NCI-H2227 treated with DMSO at 0.1 percent for 48 hours (cell line): ENCODE measurements at places on chromosomes 7 and 10.
A peak's percentile ranks its signal among the peaks of the same experiment; 100 is the strongest.

DNA sequence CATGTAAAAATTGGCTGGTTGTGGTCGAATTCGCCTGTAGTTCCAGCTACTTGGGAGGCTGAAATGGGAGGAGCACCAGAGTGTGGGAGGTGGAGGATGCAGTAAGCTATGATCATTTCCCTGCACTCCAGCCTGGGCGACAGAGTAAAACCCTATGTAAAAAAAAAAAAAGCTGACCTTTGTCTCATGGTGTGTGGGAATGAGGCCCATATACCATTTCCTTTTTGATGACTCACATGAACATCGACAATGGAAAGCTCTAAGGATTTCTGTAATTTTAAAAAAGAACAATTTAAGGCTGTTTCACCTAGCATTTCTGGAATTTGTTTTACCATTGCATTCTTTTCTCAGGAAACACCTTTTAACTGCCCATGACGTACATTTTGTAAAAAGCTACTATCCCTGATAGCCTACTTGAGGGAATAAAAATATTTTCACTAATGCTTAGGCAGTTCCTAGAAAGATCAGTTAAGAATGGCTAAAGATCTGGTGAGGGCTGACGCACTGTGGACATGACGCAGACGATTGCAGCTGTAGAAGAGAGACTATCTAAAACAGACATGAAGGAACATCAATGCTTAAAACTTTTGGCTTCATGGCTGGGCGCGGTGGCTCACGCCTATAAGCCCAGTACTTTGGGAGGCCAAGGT lies 400.6 kb upstream of the IGFBP3 start:
- DNase-seq = no peak

- DNase-seq = no peak
These were observed 93.5 kb upstream of the NEBL start for GRCh38 chr10:20990604-20991003.

- no peak for DNase-seq
These were observed 279.5 kb downstream of the CELF2 start for GRCh38 chr10:11297136-11297535.

DNA sequence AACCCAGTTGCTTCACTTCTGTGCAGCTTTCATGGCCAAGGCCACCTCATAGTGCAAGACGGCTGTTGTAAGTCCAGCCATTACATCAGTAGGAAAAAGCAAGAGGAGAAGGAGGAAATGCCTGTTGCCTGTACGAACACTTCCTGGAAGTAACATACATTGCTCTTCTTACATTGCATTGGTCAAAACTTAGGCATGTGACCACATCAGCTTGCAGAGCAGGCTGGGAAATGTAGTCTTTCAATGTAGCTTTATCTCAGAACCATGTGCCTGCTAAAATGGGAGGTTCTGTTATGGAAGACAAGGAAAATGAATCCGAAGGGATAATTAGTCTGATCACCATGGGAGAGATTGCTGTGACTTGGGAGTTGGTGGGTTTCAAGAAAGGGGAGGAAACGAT lies 4.3 kb downstream of the SLC29A3 start:
- peak; percentile 25 for DNase-seq

GRCh38 chr10:69446229-69446628 lies 5.0 kb upstream of the TSPAN15 start:
- DNase-seq = no peak

DNA sequence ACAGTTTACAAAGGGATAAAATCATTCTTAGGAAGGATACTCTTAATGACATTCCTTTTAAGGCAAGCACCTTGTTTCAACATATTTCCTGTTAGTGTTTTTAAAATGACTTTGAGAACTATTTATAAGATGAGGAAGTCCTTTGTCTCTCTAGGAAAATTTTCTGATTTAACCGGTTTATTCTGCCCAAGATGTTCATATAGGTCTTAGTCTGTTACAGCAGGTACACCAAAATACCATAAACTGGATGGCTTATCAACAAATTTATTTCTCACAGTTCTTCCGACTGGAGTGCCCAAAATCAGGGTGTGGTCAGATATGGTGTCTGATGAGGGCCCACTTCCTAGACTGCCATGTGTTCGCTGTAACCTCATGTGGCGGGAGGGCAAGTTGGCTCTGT lies 77.9 kb downstream of the GSAP start:
- no peak for DNase-seq

DNA sequence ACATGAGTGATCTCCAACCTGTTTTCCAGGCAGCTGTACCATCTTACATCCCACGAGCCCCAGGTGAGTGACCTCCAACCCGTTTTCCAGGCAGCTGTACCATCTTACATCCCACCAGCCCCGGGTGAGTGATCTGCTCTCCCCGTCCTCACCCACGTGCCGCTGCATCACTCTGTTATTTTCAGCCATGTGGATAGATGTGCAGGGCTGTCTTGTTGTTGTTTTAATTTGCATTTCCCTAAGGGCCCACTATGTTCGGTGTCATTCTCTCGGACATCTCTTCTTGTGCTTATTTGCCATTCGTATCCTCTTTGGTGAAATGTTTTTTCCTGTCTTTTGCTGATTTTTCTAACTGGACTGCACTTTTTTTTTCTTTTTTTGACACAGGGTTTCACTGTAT lies 17.9 kb upstream of the LARP4B start:
- no peak for DNase-seq

- DNase-seq = no peak
These were observed 24.9 kb upstream of the OR9A4 start for GRCh38 chr7:141891336-141891735.

DNA sequence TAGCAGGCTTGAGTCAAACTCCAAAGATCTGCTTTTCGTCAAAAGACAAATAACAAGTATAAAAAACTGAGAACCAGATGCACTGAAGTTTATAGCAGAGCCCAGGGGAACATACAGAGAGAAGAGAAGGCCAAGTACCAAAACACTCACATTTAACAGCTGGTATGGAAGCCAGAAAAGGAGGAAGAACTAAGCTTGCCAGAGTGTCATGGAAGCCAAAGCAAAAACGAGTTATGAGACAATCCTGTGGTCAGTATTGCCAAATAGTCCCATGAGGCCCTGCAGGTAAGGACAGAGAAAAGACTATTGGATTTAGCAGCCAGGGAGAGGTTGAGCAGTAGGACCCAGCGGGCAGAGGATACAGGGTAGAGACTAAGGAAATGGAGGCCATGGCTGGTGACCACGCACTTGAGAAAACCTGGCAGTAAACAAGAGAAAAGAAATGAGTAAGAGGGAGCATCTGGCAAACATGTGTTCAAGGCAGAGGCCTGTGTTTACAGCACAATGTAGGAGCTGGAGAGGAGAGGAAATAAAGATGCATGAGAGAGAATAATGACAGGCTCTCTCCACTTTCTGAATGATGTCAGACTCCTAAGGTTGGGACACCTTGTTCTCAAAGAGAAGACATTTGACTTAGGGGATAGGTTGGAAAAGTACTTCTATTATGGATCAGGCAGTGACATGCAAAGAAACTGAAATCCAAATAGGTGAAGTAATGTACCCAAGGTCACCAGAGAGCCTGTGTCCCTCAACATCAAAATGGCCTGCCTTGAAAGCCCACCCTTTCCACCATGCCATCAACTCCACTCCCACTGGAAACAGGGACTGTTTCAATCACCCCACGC lies 9.1 kb downstream of the CREB3L2 start:
- no peak for DNase-seq

DNA sequence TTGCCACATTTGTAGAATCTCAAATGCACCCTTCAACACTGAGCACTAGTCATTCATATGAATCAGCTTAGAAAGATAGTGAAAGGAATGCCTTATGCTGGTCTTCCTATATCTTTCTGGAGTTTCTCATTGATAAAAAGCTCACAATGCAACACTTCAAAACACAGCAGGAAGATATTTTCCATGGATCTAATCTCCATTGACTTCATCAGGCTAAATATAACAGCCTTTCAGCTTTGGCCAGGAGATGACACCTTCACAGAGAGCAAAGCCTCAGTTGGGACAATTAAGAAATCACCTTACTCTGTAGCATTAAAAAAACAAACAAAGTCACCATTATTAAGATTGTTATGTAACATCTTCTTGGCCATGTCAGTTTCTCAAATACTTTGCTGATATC lies 6.7 kb downstream of the NRP1 start:
- no peak for DNase-seq

DNA sequence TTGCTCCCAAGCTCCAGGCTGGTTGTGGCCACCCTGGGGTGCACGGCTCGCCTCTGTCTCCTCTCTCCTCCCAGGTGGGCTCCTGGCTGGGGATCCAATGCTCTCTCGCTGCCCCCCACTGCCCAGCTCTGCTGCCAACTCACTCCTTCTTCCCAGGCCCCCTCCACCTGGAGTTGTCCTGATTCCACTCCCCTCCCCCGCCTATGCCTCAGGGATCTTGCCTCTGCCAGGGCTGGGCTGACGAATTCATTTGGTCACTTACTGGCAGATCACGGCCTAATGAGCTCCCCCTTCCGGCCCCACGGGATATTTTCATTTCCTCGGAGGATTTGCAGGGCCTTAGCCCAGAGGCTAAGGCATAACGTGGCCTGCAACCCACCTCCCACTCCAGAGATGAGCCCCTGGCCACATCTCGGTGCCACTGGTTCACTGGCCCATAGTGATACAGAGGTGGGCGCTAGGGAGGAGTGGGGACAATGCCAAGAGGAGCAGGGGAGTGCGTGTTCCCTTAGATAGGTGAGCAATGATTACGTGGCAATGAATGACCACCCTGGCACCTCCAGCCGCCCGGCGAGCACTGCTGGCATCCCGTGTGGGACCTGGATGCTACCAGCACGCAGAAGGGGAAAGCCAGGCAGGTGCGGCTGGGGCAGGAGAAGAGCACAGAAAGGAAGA lies 344.6 kb upstream of the SHH start:
- no peak for DNase-seq

- DNase-seq = no peak
These were observed 30.9 kb downstream of the MAD1L1 start for GRCh38 chr7:2201686-2202360.

DNA sequence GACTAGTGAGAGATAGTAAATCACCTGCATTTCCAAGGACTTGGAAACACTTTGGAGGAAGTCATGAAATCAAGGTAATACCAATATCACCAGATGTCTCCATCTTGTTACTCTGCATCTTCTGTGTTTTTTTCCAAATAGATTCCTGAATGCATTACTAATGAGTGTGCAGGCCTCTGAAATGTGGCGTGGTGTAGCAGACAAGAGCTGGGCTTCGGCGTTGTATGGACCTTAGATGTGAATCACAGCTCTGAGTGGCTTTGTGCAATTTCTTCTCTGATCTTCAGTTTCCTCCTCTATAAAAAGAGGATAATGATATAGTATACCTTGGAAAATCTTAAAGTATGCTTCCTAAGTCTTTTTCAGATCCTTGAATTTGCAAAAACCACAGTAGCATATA lies 9.6 kb upstream of the MYPN start:
- peak; percentile 3 for DNase-seq

DNA sequence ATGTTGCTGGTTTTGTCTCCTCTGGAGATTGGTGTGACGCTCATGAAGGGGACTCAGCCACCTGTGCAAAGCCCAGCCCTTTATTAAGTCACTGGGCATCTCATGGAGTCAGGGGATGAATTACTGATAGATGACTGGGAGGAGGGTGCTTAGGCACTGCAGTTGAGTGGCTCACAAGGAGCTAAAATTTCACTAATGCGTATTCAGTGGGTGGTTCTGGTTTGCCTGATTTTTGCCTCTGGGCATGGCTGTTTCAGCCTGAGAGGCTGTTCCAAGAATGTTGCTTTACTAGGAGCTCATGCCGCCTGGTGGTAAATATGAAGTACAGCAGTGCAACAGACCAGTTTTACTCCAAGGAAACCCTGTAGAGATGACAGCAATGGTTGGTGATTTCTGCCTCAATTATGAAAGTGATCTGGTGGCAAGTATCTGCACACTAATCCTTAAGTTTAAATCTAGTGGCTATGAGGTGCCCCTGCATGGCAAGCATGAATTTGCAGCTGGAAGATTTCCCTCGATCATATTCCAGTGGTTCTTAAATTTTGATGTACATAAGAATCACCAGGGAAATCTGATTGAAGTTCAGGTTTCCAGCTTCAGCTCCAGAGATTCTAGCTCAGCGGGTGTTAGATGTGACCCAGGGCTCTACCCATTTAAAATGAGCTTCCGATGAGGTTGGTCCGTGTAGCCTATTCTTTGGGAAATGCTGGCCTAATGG lies 19.9 kb downstream of the ACTA2 start:
- DNase-seq = peak; percentile 70

DNA sequence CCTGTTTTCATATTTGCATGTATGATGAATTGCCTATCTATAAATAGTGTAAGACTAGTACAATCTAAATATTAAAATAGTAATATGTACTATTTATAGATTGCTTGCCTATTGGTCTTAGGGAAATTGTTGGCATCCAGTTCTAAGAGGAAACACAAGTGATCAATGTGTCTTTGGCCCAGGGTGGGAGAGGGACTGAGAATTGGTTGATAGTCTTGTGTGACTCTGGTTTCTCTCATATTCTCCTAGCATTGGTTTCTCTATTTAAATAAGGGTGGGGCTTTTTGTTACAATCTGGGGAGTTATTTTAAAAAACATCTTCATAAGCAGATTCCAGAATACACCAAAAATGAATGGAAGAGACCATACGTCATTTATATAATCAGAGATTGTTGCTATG lies 250.1 kb downstream of the EXOC4 start:
- DNase-seq = no peak

DNA sequence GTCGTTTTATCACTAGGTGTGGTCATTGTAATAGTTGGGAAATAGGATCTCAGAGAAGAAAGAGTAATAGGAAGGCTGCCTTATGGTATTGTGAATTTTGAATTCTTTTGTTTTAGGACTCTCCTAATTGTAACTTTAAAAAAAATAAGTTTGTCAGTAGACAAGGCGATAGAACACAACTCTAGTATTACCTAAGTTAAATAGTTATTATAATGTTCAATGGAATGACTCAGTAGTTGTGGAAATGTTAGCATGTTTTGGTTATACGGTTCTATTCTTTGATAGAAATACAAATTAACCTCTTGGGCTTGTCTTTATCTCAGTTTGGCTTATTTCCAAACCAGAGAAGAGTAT lies 1.4 kb downstream of the DNAH11 start:
- DNase-seq = no peak

- DNase-seq = no peak
These were observed 8.5 kb downstream of the TPST1 start for GRCh38 chr7:66213637-66214036.

- DNase-seq = no peak
These were observed 589 bp downstream of the ZNF488 start for GRCh38 chr10:47383261-47384147.

DNA sequence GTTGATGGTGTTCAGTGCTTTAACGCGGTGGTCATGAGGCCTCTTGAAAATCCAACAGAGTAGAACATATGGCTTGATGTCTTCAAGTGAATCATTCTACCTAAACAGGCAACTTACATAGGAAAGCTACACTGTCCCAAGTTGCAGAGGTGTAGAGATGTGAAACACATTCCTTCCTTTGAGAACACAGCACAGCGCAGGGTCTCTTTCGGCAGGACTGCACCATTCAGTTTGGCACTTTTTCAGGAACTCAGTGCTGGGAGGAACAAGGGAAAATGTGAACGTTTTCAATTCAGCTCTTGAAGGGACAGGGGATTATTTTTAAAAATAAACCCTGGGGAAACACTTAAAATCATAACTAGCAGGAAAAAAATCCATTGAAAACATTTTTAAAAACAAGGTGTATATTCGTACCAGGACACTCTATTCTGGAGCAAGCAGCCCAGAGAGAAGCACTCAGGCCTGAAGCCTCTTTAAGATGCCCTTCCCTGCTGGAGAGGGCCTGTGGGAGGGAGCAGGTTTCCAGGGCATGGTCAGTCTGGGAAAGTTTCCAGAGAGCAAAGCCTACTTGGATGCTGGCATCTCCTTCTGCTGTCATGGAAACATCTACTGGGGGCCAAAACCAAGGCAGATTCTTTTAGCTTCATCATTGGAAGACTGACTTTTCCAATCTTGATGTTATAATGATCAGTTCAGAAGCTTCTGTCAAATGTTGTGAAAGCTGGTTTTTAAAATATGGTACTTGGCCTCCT lies 60.4 kb upstream of the NPVF start:
- DNase-seq = no peak
